ENCODE measurements at places on chromosomes 7 and 10.

GRCh38 chr10:2306081-2306480, 568.8 kb upstream of the ADARB2 start:
- DNase-seq: no peak

DNA sequence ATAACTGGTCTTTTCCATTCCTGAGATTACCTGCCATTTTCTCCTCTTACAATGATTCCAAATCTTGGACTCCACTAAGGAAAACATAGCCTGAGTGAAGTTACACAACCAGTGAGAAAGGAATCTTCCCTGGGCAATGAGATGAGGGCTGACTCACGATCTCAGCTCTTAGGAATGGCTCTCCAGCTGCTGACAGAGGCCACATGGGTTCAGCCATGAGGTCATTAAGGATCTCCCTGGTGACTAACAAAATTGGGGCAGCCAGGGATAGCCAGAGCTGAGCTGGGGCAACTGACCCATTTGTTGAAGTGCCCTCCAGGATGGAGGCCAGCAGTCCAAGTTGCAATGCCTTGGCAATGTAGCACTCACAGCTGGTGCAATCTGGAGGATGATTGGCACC, 78.7 kb upstream of the MKLN1 start:
- peak; percentile 57 for DNase-seq

GRCh38 chr10:115857856-115858255, 415.1 kb downstream of the GFRA1 start:
- no peak for DNase-seq

DNA sequence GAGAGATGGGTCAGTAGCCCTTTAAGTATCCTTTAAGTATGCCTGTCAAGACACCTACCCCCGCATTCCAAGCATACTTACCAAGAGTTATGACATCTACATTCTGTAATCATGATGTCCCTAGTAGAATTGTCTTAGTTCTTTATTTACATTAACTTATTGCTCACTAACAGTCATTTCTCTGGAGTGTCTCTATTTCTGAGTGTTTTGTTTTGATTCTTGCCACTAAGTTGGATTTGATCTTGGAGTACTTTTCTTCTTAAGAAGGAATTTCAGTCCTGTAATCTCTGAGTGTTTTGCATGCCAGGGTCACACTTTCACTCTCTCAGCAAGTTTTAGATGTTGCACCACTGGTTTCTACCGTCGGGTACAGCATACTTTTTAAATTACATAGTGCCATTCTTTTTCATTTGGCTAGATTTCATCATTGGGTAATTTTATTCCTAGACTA, 1053.9 kb downstream of the KCNMA1 start:
- DNase-seq: peak; percentile 1

DNA sequence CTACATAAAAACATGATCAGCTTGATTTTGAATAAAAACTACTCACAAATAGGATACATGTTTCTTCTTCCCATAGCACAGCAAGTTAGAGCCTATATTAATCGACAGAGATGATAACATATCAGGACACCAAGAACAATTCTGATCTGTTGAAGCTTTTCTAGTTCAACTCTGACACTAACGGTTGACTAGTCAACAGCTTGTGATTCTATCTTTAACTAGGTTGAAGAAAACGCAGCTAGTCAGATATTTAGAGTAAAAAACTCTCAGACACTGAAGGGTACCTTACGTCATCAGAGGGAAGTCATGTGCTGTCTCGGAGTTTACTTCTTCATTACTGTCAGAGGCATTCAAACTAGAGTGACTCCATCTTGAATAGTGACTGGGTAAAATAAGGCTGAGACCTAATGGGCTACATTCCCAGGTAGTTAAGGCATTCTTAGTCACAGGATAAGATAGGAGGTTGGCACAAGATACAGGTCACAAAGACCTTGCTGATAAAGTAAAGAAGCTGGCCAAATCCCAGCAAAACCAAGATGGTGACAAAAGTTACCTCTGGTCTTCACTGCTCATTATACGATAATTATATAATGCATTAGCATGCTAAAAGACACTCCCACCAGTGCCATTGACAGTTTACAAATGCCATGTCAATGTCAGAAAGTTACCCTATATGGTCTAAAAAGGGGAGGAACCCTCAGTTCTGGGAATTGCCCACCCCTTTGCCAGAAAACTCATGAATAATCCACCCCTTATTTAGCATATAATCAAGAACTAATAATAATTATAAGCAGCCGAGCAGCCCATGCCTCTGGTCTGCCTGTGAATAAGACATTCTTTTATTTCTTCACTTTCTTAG, 21.3 kb downstream of the CCDC71L start:
- DNase-seq: no peak

DNA sequence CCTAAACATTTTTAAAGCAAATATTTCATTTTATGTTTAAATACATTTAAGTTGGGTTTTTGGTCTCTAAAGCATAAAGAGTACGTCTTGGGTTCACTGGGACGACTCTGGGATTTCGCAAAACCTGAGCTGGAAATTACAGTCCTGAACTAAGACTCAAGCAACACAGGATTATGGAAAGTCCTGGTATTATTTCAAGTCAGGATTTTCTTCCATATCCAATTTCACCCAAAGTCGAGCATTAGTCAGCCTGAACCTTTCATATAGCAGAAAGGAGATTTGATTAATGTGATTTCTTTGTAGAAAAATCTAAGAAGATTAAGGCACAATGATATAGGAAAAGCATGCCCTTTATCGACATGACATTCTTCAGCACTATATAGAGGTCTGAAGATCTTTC, 100.0 kb downstream of the MTERF1 start:
- DNase-seq: no peak

DNA sequence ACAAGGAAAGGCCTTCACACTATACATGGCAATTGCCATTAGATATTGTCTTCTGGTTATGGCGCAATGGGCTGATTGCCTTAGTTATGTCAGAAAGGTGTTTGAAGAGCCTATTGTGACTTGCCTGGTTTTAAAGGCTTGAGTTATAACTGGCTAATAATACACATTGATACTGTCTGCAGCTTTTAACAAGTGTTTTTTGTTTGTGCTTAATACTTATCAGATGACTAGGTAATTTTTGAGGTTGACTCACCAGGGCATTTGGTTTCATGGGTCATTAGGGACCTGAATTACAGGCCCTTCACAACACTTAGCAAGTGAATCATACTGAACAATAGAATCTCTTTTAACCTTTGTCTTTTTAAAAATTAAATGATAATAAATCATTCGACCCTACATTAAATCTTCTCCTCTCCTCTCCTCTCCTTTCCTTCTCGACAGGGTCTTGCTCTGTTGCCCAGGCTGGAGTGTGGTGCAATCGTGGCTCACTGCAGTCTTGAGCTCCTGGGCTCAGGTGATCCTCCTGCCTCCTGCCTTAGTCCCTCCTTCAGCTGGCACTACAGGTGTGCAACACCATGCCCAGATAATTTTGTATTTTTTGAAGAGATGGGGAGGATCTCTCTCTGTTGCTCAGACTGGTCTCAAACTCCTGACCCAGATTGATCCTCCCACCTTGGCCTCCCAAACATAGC, 196.3 kb downstream of the JCAD start:
- DNase-seq: no peak

DNA sequence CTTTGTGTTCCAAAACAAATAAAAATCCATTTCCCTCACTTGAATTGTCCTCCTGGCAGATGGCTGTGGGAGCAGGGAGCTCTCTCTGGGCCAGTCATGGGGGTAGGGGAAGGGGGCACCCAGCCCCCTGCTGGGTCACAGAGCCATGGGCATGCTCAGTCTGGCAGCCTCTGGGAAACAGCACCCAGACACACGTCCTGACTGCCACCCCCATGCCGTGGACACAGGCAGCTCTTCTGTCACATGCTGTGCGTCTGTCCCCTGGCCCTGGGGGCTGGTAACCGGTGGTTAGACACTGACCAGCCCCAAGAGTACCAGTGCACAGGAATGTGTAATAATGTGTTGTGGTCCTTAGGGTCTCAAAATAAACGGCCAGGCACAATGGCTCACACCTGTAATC, 47.0 kb downstream of the RASGEF1A start:
- DNase-seq: no peak

GRCh38 chr10:47286591-47287315, 13.2 kb upstream of the GDF10 start:
- DNase-seq: no peak

DNA sequence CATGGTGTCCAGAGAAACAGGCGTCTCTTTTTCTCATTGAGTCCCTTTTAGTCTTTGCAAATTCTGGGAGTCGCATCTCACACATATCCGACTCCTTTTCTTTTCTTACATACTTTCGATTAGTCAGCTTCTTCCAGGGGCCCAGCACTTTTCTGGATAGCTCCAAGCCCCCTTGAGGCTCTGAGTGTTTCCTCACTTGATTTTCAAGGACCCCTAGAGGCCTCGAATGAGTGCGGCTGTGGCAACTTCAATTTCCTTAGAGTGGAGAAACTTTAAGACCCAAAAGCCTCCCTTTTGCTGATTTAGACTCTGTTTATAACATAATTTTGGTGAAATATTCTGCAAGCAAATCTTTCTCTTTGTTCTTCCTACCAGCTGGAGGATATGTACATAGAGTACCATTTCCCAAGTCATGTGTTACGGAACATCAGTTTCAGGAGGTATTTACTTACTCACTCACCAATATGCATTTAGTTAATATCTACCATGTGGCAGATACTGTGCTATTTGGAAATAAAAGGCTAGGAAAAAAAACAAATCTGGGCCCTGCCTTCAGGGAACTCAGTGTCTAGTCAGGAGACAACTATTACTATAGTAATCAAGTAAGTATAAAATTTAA, 555.2 kb downstream of the REEP3 start:
- no peak for DNase-seq

- no peak for DNase-seq
Observed at GRCh38 chr7:138776166-138776833, 21.5 kb upstream of the TMEM213 start.

GRCh38 chr10:61541960-61542359, 88.8 kb upstream of the TMEM26 start:
- no peak for DNase-seq

- no peak for DNase-seq
Observed at GRCh38 chr10:80196950-80197315, 8.4 kb downstream of the ANXA11 start.

- no peak for DNase-seq
Observed at GRCh38 chr10:123093489-123093888, 42.3 kb upstream of the HMX3 start.

DNA sequence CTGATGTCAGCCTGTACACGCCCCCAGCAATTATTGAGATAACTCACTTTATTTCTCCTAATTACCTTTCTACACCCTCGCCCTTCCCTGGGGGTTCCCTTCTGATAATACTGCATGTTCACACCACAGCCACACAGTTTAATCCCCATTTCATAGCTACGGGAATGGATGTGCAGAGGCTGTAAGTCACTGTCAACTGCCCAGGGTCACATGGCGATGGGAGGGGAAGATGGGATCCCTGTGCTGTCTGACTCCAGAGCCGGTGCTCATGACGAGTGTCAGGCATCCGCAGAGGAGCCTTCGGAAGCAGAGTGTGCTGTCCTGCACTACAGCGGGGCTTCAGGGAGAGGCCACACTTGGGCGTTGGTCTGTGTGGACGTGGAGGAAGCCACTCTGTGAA, 688.7 kb downstream of the SDK1 start:
- no peak for DNase-seq

GRCh38 chr10:72449941-72450441, 95.3 kb upstream of the DNAJB12 start:
- DNase-seq: no peak

DNA sequence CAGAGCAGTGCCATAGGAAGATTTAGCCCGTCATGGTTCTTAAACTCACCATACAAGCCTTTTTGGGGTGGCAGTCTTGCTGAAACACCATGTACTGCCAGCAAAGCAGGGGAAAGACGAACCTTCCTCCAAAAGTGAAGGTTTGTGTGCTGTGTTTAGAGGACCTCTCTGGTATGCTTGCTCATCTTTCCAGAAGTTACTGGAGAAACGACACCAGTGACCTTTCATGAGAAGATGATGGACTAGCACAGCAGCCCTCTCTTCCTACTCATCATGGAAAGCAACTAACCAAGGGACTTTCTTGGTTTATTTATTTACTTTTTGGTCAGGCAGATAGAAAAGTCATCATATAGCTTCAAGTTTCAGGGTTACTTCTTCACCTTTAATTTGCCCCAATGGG, 247.4 kb downstream of the PTEN start:
- DNase-seq: no peak

DNA sequence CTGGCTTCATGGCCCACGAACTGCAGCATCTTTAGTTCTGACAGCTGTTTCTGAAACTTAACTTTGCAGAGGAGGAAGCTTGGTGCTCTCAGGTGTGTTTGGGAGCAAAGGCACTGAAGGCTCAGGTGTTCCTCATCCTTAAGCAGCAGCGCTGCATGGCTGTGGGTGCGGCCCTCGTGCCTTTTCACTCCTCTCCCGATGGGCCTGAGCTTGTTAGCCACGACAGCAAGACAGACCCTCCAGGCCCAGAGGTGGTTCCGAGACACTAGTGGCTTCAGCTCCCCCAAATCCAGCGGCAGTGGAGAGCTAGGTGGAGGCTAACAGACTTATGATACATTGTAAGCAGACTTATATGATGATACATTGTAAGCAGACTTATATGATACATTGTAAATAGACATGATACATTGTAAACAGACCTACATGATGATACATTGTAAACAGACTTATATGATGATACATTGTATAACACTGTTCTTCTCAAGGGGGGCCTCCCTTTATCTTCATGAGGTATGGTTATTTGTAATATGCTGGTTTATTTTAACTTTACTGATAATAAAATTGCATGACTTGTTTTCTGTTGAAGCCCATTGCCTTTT, 14.1 kb downstream of the PFKP start:
- DNase-seq: no peak

GRCh38 chr10:47222461-47222860, 77.5 kb upstream of the GDF10 start:
- DNase-seq: no peak

DNA sequence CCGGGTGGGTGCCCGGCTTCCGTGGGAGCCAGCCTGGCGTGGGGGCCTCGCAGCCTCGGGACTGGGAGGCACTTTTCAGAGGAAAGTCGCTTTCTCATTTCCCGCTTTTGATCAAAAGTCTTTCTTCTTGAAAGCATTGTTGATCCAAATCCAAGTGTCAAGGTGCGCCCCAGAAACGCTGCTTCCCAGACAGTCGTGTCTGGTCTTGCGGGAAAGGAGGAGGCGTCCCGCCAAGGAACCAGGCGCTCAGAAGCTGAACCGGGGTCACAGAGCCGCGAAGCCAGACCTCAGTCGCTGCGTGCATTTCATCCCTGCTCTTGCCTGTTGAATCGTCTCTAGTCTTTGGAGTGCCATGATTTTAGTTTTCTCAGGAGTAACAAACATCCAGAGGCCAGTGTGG, 1.1 kb upstream of the BNIP3 start:
- no peak for DNase-seq

All from suppressor macrophage (primary cell).